ENCODE measurements at places on chromosomes 2 and 18.

GRCh38 chr18:69895066-69896047 is 52.3 kb downstream of the CD226 start:
- no peak for DNase-seq

DNA sequence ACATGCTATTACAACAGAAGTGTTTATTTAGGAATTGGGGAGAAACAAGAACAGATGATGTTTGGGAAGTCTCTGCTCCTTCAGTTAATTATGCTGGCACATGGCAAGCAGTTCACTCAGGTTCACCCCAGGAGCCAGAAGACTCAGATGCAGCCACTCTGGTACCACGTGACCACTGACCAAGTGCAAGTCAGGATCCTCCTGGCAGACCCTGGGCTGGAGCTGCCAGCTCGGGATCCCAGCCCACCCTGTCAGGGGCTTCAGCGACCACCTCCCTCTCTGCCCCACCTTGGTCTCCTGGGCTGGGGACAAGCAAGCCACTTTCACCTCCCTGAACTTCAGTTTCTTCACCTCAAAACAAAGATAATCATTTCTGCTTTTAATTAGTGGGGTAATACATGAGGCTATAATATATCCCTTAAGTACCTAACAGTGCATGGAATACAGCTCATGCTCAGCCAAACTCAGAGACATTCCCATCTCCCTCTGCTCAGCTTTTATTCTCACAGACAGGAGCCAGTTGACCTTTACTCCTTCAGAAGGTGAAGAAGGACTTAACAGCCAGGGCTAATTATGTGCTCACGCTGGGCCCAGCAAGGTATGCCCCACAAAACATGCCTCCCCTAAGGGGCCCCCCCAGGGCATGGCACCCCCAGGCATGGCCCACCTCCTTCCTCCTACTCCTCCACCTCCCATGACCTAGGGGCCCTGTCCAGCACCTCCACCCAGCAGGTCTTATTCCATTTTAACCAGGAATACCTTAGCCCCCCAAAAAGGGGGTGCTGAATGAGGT is 11.8 kb downstream of the CRACDL start:
- DNase-seq, result no peak

- no peak for DNase-seq
Observed at GRCh38 chr2:56474412-56475158, 290.8 kb downstream of the CCDC85A start.

- DNase-seq, result no peak
Observed at GRCh38 chr2:64284751-64285150, 140.5 kb upstream of the PELI1 start.

DNA sequence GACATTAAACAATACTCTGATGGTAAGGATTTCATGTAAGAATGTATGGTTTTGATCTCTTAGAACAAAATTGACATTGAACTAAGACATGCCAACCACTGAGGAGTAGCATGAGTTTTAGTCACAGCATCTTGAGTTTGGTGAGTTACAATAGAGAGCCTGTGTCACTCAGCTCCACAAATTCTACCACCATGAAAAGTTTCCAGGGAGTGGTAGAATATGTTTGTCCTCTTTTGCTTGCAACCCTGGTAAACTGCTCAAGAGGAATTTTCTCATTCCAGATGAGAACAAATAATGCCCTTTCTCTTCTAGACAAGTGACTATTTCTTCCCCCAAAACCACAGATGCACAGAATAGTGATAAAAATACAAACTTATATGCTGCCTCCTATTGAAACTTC is 502.0 kb upstream of the VRK2 start:
- DNase-seq, result no peak

GRCh38 chr2:106201661-106202060 is 7.6 kb upstream of the UXS1 start:
- no peak for DNase-seq

DNA sequence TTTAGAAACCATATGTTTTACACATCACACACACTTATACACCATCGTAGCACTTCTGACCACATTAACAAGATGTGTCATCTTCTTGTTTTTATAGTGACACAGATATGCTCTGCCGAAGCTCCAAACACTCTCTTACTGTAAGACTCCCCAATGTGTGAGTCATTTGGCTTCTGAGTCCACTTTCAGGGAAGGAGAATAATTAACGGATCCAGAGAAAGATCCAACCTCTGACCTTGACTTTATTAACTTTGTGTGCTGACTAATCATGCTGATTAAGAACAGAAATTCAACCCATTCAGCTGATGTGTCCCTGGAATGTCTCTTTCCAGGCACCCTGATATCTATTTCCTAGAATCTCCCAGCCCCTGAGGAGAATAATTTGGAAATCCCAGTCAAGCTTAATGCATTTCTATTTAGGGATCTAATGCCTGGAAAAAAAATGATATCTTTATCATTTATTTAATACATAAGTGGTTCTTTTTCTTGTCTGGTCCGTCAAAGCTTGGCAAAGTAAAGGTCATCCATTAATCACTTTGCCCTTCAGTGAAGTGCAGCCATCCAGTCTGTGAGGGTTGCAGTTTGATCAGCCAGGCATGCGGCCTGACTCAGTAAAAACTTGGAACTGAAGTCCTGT is 615.8 kb upstream of the SYT4 start:
- no peak for DNase-seq
